ENCODE measurements at places on chromosomes 1 and 21. TPM values are rescaled to one million over a fixed set of nuclear protein-coding genes. Genes with fewer than 3 reads are reported as not detected.

Gene DCAF6
- 24.7 TPM for total RNA-seq

Gene UMODL1
- not detected for total RNA-seq

Gene TMEM50A
- 51.2 TPM for total RNA-seq

Gene COL16A1
- 2.0 TPM for total RNA-seq

DNA sequence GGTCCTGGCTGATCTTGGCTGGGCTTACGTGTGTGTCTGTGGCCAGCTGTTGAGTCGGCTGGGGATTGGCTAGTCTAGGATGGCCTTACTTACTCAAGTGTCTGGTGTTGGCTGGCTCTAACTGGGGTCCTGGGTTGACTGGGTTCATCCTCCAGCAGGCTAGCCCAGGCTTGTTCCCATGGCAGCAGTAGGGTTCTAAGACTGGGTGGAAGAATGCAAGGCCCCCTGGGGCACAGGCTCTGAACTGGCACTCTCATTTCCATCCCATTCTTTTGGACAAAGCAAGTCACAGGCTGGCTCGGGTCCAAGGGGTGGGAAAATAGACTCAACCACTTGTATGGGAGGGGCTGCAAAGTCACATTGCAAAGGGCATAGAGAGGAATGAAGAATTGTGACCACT, 7.9 kb upstream of the OPRD1 start:
- no peak for DNase-seq

DNA sequence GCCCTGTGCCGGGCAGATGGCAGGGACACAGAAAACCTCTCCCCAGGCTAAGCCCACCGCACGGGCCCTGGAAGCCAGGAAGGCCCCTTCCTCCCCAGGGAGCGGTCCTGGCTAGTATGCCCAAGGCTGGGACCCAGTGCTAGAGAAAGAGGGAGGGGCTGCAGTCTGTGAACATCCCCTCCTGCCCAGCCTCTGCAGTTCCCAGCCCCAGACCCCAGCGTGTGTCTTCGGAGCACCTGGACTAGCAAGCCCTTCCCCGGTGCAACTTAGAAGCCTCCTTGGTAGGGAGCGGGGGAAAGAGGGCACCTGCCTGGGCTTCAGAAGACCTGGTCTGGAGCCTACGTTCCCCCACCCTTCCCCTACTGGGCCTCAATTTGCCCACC, 2.1 kb downstream of the PLEKHG5 start:
- DNase-seq: no peak

- no peak for DNase-seq
Measured at GRCh38 chr1:109947582-109948284, 36.8 kb upstream of the AHCYL1 start.

GRCh38 chr1:177753655-177754054, 216.2 kb downstream of the SEC16B start:
- no peak for DNase-seq

- no peak for DNase-seq
Measured at GRCh38 chr1:150309758-150310508, 11.4 kb upstream of the PRPF3 start.

GRCh38 chr1:228098323-228098931, 4.7 kb downstream of the C1orf35 start:
- no peak for DNase-seq

DNA sequence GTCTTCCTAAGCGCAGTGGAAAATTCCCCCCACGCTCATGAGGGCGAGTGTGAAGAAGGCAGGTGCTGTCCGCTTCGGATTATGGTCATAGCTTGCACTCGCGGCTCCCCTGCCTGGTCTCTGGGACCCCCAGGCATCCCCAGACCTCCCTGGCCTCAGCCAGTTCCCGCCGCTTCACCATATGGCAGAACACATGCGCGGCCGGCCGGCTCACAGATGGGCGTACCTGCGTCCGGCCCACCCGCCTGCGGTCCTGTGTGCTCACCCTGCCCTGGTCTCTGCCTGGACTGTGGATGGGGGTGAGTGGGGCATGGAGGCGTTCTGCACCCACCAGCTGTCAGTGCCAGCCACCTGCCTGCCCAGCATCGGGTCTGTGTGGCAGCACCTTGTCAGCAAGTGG, 34.1 kb downstream of the PRKCZ start:
- no peak for DNase-seq

DNA sequence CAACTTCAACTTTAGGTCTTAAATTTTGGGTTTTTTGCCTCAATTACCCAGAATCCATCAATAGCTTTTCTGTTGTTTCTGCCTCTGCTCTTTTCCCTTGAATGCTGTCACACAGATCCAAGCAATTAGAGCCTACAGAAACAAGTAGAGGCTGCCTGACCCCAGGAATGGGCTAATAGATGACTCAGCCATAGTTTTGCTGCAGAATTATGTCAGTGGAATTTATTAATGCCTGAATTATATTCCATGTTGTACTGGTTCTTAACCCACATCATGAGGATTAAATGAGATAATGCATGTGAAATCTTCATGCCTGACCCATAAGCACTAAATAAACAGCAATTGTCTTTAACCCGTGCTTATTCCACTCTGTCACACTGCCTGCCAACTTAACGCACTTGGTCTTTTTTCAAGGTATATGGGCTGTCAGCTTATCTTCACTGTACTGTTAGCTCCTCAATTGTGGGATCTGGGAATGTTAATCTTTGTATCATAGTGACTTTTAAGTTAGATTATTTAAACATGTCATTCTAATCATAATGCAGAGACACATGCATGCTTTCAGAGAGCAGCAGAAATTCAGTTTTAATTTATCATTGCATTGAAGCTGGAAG, 213.3 kb downstream of the ROR1 start:
- DNase-seq: no peak

DNA sequence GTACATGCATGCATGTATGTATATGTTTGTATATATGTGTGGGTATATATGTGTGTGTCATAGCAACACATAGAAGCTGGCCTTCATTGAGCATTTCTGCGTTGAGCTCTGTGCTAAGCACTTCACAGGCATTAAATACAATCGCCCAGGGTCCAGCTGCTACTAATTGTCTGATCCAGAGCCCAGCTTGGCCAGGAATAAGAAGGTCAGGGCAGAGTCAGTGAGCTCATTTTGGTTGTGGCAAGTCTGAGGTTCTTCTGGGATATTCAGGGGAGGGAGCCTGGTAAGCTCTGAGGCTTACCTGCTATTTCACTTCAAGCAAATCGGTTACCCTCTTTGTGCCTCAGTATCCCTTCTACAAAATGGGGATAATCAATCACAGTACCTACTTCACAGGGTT, 59.6 kb downstream of the FOXO6 start:
- DNase-seq: no peak

- DNase-seq: no peak
Measured at GRCh38 chr1:25494952-25495351, 48.5 kb upstream of the LDLRAP1 start.

Measured in HepG2 (cell line).